ENCODE measurements at places on chromosomes 16 and 17. TPM values are rescaled to one million over a fixed set of nuclear protein-coding genes. Genes with fewer than 3 reads are reported as not detected.

The HEXIM1 gene
- polyA plus RNA-seq = 14.5 TPM

The MT4 gene
- polyA plus RNA-seq = not detected

The TNK1 gene
- polyA plus RNA-seq = 8.9 TPM

The C1QTNF1 gene
- 13.3 TPM for polyA plus RNA-seq

The ZNF385C gene
- 0.45 TPM for polyA plus RNA-seq

The KCNG4 gene
- not detected for polyA plus RNA-seq

The PRKCB gene
- 0.74 TPM for polyA plus RNA-seq

The TERB1 gene
- not detected for polyA plus RNA-seq

The ZNF750 gene
- 2.1 TPM for polyA plus RNA-seq

The KRT31 gene
- polyA plus RNA-seq = not detected

The CDK12 gene
- polyA plus RNA-seq = 10.2 TPM

The SEPTIN12 gene
- not detected for polyA plus RNA-seq

The RFNG gene
- 118 TPM for polyA plus RNA-seq

The SLC5A10 gene
- not detected for polyA plus RNA-seq

The SPATA22 gene
- not detected for polyA plus RNA-seq

The APOBR gene
- 0.26 TPM for polyA plus RNA-seq

The KCNJ18 gene
- polyA plus RNA-seq = not detected

The TBC1D3 gene
- polyA plus RNA-seq = not detected

The CTRB2 gene
- polyA plus RNA-seq = not detected

The TBC1D3G gene
- polyA plus RNA-seq = not detected

The DOC2A gene
- 11.4 TPM for polyA plus RNA-seq

The SLFN13 gene
- 1.5 TPM for polyA plus RNA-seq

The GJD3 gene
- polyA plus RNA-seq = 3.3 TPM
